ENCODE measurements at places on chromosomes 11 and 22. TPM values are rescaled to one million over a fixed set of nuclear protein-coding genes. Genes with fewer than 3 reads are reported as not detected.

DNA sequence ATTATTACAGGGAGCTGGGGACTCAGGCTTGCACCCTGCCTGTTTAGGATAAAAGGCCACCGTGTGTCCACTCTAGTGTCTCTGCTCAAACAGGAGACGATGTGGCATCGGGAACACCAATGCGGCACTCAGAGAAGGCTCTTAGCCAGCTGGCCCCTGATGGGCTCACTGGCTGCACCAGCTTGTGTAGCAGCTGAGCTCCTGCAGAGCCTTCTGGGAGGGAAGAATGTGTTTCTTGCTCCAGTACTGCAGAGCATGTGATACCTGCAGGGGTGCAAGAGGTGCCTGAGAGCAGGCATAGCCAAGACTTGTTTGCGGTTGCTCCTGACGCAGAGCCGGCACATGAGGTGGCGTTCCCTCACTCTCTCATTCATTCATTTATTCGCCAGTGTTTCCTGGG, 44.4 kb upstream of the KCNQ1OT1 start:
- no peaks in the 10 kb centered on the region for H3K27me3 ChIP-seq
- H3K4me1 ChIP-seq = no peaks in the 10 kb centered on the region
- no peaks in the 10 kb centered on the region for H3K36me3 ChIP-seq
- no peak overlapping the region for H3K4me3 ChIP-seq
- no peak overlapping the region for H3K27ac ChIP-seq

GRCh38 chr11:8671193-8671612, 11.3 kb downstream of the TRIM66 start:
- H3K27me3 ChIP-seq = no peaks in the 10 kb centered on the region
- peaks cover 2% of the 10 kb centered on the region for H3K4me1 ChIP-seq
- H3K27ac ChIP-seq = peak overlapping the region; percentile 46
- peaks cover 24% of the 10 kb centered on the region for H3K36me3 ChIP-seq

- H3K4me3 ChIP-seq = peak overlapping the region; percentile 95
- peak overlapping the region; percentile 100 for H3K27ac ChIP-seq
- H3K27me3 ChIP-seq = no peaks in the 10 kb centered on the region
- no peak for DNase-seq
Measured at GRCh38 chr11:65133724-65134123, 595 bp downstream of the SYVN1 start.

GRCh38 chr11:12798609-12799011, 124.4 kb downstream of the TEAD1 start:
- peaks cover 2% of the 10 kb centered on the region for H3K4me1 ChIP-seq
- H3K4me3 ChIP-seq = no peak overlapping the region
- H3K27me3 ChIP-seq = no peaks in the 10 kb centered on the region
- no peak overlapping the region for H3K27ac ChIP-seq

GRCh38 chr11:44870615-44871176, 80.0 kb downstream of the TP53I11 start:
- no peak for DNase-seq
- no peak overlapping the region for H3K4me3 ChIP-seq
- no peaks in the 10 kb centered on the region for H3K27me3 ChIP-seq
- H3K36me3 ChIP-seq = no peaks in the 10 kb centered on the region
- H3K4me1 ChIP-seq = peaks cover 9% of the 10 kb centered on the region

E2F8 gene
- polyA plus RNA-seq = 0.14 TPM

SCGB1C1 gene
- polyA plus RNA-seq = not detected

Measured in liver (tissue), 10 donors.